ENCODE measurements at places on chromosomes 2 and 18. TPM values are rescaled to one million over a fixed set of nuclear protein-coding genes. Genes with fewer than 3 reads are reported as not detected.

The FRZB gene
- total RNA-seq = 10.1 TPM

The VWA3B gene
- not detected for total RNA-seq

The KCNG3 gene
- 0.17 TPM for total RNA-seq

The CCDC121 gene
- total RNA-seq = 5.3 TPM

The PLCD4 gene
- total RNA-seq = 2.6 TPM

The GNAL gene
- total RNA-seq = 20.3 TPM

The SERPINB11 gene
- total RNA-seq = not detected

The ZBTB14 gene
- total RNA-seq = 10.3 TPM

The NYAP2 gene
- 0.17 TPM for total RNA-seq

The ATP6V1B1 gene
- total RNA-seq = 0.83 TPM

The PDE1A gene
- 13.6 TPM for total RNA-seq

The TEKT4 gene
- 0.19 TPM for total RNA-seq

The PKDCC gene
- total RNA-seq = 102 TPM

The UPP2 gene
- total RNA-seq = not detected

The CABYR gene
- total RNA-seq = 3.1 TPM

The EFR3B gene
- 1.2 TPM for total RNA-seq

The MAL gene
- 30.3 TPM for total RNA-seq

The LINC00305 gene
- total RNA-seq = not detected

The AMMECR1L gene
- 10.4 TPM for total RNA-seq

The TNP1 gene
- not detected for total RNA-seq

The IMP4 gene
- 110 TPM for total RNA-seq

The LRATD1 gene
- total RNA-seq = 12.5 TPM

The AMER3 gene
- total RNA-seq = not detected

The TMEM178A gene
- 1.2 TPM for total RNA-seq
